HepG2 (cell line): ENCODE measurements at places on chromosomes 5 and 9.

DNA sequence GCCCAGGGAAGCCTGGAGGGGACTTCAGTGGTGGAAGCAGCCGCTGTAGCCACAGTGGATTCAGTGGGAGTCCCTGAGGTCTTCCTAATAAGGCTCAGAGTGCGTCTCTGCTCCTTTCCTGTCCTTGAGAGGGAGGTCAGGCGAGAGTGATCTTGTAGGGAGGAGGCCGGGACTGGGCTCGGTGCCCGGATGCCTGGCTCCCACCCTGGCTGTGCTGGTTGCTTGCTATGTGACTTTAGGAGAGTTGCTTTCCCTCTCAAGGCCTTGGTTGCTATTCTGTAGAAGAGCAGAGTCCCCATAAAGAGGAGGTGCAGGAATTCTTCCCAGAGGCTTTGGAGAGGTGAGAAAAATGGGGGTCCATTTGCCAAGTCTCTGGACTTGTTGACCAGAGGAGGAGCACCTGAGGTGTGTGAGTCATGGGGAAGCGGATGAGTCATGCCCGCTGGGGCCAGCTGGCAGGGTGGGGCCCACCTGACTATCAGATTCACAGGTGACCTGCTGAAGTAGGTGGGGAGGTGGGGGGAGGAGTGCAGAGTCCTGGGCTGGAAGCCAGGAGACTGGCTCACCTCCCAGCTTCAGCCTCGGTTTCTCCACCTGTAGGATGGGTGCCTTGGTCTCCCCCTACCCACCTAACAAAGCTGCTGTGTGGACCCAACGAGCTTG is 13.8 kb downstream of the GSN start:
- peak; percentile 85 for DNase-seq

- DNase-seq: no peak
Observed at GRCh38 chr5:127870914-127871313, 167.7 kb downstream of the CCDC192 start.

GRCh38 chr5:146069780-146070099 is 35.6 kb downstream of the PLAC8L1 start:
- DNase-seq: no peak

- peak; percentile 73 for DNase-seq
Observed at GRCh38 chr9:93302586-93303257, 118.8 kb downstream of the WNK2 start.

GRCh38 chr5:127009784-127010183 is 20.6 kb downstream of the MARCHF3 start:
- DNase-seq: no peak

DNA sequence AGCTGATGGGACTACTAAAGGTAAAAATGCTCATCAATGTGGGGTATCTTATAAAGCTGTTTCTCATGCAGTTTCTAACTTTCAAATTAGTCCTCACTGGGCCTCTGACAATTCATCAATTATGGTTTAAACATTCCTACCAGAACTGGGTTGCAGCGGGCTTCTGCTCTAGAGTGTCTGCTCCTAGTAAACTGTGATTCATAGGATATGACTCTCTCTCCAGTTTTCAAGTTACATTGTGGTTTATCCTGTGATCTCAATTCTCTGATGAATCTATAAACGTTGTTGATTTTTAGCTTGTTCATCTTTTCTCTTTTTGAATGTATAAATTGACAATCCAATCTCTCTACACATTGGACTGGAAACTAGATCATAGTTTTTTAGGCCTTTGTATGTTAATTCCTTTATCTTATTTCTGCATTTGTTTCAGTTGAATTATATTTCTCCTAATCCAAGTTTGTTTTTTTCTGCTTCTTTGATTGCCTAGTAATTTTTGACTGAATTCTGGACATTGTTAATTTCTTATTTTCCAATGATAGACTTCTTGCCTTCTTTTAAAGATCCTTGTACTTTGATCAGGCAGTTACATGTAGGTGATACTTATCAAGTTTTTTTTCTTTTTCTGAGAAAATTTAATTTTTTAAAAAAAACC is 822.6 kb downstream of the TLE1 start:
- no peak for DNase-seq

- peak; percentile 76 for DNase-seq
Observed at GRCh38 chr9:137276473-137277328, 825 bp upstream of the TOR4A start.

GRCh38 chr9:89309608-89310474 is 1.2 kb upstream of the CKS2 start:
- no peak for DNase-seq

- DNase-seq: no peak
Observed at GRCh38 chr5:92662741-92663140, 918.3 kb downstream of the NR2F1-AS1 start.

- DNase-seq: no peak
Observed at GRCh38 chr9:110126499-110126941, 81.4 kb downstream of the C9orf152 start.
